ENCODE measurements at places on chromosomes 12 and 14.

- DNase-seq = no peak
Measured at GRCh38 chr12:50929831-50930230, 22.5 kb upstream of the HIGD1C start.

- no peak for DNase-seq
Measured at GRCh38 chr14:68655911-68656316, 137.0 kb downstream of the ZFP36L1 start.

DNA sequence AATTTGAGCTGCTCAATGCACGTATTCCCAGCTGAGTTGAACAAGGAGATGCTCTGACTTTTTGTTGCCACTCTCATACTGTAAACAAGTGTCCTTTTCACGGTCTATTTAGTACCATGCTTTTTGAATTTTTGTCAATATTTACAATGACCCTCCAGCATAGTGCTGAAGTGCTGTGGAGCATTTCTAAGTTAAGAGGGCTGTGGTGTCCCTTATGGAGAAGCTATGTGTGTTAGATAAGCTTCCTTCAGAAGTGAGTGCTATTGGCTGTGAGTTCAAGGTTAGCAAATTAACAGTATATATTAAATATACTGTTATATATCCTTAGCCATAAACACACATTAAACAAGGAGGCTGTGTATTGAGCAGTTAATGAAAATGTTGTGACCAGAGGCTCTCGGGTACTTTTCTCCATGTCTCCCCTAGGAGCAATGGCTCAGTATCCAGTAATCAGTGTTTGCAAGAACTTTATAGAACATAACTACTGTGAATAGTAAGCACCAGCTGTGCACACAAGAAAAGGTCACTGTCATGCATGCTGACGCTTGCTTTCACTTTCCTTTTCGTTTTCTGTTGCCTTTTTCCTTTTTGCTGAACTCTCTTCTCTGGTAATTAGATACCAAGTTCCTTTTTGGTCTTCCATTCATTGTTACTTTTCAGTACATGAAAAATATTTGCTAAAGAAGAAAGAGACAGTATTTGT, 187.2 kb upstream of the NEDD1 start:
- DNase-seq = no peak

DNA sequence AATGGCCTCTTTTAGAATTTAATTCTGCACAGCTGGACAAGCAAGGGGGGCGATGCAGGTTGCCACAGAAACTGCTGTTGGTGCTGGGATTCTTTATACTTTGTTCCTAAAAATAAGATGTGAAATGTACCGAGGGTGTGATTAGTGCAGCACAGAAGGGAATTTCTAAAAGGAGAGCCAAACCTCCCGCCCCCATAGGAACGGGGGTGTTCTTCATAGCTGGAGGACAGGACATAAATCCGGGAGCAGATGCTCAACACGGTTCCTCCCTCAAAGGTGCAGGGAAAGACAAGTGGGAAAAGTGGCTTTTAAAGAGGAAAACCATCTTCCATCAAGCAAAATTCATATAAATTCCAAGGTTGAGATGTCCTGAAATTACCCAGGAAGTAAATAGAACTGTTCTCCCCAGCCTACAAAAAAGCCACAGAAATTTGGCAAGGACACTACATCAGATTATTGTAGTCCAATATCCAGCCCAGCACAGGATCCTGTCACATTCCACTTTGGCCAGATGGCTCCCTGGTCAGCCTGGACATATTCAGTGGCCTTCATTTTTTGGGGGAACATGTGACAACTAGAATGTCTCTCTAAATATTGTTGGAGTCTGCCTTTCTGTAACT, 51.4 kb upstream of the TMX1 start:
- no peak for DNase-seq

DNA sequence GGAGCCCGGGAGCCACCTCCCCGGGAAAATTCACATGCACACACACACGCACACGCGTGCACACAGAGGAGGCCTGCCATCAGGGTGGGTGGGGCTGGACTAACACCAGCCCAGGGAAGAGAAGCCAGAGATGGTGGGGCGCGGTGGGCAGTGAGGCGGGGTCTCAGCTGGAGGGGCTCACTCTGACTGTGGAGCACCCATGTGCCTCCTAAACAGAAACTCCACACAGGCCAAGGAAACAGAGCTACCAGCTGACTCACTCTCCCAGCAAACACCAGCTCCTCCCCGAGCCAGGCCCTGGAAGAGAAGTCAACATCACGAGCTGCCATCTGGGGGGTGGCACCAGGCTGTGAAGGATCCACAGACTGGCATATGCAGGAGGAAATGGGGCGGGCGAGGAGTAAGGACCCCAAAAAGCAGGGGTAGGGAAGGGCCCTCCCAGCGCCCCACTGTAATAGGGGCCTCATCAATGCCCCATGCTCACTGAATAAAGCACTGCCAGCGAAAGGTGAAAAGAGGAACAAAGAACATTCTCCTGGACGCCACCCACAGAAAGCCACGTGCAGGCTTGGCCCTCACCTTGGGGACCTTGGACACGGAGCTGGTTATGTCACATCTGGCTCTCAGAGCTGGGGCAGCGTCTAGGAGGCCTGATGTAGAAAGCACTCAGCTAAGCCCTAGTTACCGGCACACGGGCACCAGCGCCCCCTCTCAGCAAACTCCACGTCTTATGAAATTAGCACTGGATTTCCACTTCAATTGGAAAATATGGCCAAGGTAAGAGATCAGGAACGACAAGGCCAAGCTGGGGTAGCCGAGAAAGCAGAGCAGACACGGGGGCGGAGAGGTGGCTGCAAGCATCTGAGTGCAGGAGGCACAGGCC, 8.4 kb upstream of the INF2 start:
- peak; percentile 65 for DNase-seq

DNA sequence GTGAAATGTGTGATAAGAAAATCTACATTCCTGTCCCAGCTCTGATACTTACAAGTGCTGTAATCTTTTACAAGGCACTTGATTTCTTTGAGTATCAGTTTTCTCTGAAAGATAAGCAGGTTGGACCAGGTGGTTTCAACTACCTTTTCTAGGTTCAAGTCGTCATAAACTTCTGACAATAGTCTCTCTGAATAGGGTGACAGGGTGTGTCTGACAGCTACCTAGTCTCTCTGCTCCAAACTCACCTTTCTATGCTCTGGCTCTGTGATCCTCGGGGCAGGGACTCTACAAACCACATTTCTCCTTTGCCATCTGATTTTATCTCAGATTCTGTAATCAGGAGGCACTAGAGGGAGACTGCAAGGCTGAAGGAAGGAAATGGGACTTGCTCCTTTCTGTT, 137.7 kb upstream of the SYT1 start:
- DNase-seq = no peak

GRCh38 chr12:15201056-15201455, 20.2 kb downstream of the RERG start:
- no peak for DNase-seq

DNA sequence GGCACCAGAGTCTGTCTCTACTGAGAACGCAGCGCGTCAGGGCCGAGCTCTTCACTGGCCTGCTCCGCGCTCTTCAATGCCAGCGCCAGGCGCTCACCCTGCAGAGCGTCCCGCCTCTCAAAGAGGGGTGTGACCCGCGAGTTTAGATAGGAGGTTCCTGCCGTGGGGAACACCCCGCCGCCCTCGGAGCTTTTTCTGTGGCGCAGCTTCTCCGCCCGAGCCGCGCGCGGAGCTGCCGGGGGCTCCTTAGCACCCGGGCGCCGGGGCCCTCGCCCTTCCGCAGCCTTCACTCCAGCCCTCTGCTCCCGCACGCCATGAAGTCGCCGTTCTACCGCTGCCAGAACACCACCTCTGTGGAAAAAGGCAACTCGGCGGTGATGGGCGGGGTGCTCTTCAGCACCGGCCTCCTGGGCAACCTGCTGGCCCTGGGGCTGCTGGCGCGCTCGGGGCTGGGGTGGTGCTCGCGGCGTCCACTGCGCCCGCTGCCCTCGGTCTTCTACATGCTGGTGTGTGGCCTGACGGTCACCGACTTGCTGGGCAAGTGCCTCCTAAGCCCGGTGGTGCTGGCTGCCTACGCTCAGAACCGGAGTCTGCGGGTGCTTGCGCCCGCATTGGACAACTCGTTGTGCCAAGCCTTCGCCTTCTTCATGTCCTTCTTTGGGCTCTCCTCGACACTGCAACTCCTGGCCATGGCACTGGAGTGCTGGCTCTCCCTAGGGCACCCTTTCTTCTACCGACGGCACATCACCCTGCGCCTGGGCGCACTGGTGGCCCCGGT, at the start of gene PTGDR:
Gene PTGDR (plus strand): TSS at position 198 of the 778 bp plus-strand sequence. CDS start 117 bp downstream, at position 315.
- DNase-seq = no peak

- DNase-seq = no peak
Measured at GRCh38 chr14:59679872-59680271, 103.3 kb upstream of the CCDC175 start.

- no peak for DNase-seq
Measured at GRCh38 chr14:99925471-99925870, 132.3 kb downstream of the EML1 start.

DNA sequence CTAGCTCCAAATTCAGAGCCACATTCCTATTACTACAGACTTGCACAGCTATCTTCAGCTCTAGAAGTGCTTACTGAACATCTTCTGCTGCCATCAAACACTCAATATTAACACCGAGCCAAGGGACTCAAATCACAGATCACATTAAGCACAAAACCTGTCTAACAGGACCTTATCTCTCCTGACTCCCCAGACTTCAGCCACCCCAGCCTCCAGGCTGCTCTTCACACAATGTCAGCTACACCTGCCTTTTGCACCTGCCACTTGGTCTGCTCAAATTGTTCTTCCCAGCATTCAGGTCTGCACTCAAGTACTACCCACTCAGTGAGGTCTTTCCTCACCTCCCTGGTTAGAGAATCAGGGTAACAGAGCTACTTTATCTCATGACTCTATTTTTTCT, 57.1 kb downstream of the GALC start:
- no peak for DNase-seq

DNA sequence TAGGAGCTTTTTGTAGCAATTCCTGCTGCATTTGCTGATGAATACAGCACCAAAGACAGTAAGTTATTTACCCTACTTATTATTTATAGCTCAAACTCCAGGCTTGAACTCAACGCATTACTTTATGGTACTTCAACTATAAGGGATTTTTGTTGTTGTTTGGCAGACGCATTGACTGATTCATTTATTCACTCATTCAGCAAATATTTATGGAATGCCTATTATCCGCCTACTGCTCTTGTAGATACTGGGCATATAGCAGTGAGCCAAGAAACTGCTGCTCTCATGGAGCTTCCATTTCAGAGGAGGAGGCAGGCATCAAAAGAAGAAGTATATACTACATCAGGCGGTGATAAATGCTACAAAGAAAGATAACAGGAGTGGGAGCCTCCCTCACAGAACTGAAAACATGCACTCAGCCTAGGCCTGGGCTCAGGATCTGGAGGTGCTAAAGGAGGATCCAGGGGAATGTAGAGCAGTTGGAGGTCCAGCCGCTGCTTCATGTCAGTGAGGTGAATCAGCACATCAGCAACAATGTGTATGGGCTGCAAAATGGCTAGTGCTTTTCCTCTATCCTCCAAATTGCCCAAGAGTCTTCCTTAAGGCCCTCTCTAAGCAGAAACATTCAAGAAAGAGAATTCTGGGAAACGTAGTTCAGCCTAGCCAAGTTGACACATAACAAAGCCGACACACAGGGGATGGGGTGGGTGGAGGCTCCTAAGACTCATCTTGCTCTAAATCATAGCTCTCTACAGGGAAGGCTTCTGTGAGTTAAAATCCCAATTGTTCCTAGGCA, 157.5 kb downstream of the NRXN3 start:
- DNase-seq = no peak

DNA sequence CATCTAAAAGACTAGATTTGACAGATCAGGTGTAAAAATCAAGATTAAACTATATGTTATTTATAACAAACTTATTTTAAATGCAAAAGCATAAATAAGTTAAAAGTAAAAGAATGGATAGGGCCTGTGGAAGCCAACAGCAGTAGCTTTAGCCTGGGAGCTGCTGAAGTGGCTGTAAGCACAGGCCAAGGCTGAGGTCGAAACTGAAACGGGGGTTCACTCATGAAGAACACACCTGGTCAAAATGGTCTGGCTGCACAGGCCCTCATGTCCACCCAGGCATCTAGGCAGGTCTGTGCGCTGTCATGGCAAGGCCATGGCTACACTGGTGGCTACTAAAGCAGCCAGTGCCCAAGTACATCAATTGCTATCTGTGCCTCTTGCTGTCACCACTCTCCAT, 23.1 kb downstream of the CATSPERB start:
- no peak for DNase-seq

DNA sequence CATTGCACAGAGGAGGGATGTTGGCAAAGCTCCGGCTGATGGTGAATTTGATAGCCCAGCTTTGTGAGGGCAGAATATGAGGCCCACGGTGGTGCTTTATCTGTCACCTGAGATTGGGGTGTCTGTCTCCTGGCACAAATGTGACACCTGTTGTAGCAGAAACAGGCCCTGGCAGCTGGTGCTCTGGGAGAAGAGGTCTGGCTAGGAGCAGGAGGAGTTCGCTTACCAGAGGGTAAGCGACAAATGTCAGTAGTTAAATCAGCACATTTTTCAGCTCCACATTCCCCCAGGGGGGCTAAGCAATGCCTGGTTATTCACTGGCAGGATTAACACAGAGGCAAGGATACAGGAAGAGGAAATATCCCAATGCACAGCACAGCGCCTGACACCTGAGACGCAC, 71.1 kb downstream of the B4GALNT3 start:
- no peak for DNase-seq

- no peak for DNase-seq
Measured at GRCh38 chr14:85281921-85282320, 248.0 kb upstream of the FLRT2 start.

DNA sequence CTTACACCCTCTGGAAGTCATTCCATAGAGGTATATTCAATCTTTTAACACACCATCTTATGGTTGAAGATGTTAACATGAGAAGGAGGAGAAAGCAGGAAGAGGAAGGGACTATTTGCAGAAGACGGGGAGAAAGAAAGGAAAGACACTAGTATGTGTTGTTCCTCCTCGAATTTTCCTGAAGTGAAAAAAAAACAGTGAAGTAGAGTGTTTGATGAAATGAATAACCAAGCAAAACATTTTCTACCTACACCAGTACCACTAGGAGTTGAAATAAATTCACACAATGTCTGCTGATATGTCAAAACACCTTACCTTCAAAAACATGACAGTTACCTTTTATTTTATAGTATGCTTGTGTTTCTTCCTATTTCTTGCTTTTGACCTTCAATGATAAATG, 1.4 kb upstream of the CNOT2 start:
- no peak for DNase-seq

- no peak for DNase-seq
Measured at GRCh38 chr12:28223858-28224257, 33.6 kb downstream of the CCDC91 start.

- DNase-seq = no peak
Measured at GRCh38 chr14:80587096-80587724, 354.3 kb downstream of the CEP128 start.

- no peak for DNase-seq
Measured at GRCh38 chr14:85010186-85010585, 519.8 kb upstream of the FLRT2 start.

DNA sequence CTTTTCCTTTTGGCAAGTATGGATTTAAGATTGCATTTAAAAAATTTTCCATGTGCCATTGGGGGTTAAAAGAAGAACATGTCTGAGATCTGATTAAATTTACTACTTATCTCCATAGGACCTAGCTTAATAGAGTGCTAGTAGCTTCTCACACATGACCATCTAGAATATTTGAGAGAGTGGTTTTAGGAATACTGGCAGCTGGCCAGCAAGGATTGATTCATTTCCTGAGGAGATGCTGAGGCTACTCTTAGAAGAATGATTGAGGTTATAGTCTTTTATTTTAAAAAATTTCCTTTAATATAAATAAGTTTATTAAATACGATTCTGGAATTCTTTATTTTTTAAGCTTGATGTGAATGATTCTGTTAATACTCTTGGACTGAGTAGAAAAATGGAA, 56.2 kb downstream of the MIPOL1 start:
- DNase-seq = no peak

All from gastrocnemius medialis (tissue), 4 donors.